Stimulated activated CD8-positive, alpha-beta memory T cell treated with anti-CD3 and anti-CD28 coated beads, Interleukin-7, amount 100 ng/mL, for 1 hour (primary cell): ENCODE measurements at places on chromosomes 6 and 20.

DNA sequence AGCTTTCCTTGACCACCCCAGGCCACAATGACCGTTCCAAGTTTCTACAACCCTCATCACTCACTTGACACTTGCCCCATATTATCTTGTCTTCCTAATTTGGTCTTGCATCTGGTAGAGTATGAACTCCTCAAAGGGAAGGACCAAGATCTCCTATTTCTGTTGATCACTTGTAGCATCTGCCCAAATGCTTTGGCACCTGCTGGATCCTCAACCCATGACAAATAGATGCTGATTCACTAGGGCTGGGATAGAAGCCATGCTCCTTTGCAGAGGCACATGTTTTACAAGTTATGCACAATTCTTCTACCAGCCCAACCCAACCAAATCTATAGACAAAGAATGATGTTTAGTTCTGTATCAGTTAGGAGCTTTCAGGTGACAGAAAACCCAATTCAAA lies 110.7 kb downstream of the UNC5CL start:
- DNase-seq: no peak

DNA sequence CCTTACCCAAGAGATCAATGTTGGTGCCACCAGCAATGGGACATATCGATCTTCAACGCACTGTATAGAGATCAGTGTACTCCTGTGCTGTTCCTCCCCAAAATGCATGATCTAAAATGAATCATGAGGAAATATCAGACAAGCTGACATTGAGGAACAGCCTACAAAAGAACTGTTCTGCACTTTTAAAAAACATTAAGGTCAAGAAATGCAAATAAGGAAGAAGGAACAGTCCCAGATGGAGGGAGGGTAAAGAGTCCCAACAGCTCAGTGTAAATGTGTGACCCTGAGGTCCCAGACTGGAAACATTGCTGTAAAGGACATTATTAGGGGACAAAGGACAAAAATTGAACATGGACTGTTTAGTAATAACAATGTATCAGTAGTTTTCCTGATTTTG lies 24.3 kb upstream of the XRN2 start:
- no peak for DNase-seq

GRCh38 chr6:18368277-18369105 lies 18.7 kb upstream of the RNF144B start:
- DNase-seq: no peak

- no peak for DNase-seq
These were observed 60.7 kb downstream of the PRND start for GRCh38 chr20:4782378-4782772.

DNA sequence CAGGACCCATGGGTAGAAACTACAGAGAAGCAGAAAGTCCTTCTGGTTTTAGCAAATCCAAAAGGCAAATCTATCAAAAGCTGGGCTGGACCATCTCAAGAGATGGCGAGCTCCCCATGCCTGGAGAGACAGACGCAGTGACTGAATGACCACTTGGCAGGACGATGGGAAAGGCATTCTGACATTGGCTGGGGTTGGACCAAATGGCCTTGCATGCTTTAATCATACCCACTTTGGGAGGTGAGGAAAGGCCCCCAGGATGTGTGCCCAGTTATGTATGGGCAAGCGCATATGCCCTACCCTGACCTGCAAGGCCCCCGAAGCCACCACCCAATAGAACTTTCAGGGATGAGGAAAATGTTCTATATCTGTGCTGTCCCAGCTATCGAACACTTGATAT lies 45.1 kb downstream of the JPH2 start:
- DNase-seq: no peak

DNA sequence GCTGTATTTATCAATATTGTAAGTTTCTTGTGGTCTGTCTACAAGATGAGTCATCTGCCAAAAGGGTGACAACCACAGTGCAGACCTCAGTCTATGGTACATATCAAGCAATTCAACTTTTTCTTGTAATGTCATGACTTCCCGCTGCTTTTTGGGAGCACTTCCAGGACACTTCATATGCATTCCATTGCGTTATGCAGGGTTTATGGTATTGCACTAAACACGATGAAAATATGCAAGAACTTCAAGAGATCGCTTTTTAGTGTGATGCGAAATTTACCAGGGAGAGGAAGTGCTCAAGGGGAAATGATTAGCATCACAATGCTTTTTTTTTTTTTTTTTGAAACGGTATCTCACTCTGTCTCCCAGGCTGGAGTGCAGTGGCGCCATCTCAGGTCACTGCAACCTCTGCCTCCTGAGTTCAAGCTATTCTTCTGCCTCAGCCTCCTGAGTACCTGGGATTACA lies 166.5 kb downstream of the TFAP2A start:
- no peak for DNase-seq

DNA sequence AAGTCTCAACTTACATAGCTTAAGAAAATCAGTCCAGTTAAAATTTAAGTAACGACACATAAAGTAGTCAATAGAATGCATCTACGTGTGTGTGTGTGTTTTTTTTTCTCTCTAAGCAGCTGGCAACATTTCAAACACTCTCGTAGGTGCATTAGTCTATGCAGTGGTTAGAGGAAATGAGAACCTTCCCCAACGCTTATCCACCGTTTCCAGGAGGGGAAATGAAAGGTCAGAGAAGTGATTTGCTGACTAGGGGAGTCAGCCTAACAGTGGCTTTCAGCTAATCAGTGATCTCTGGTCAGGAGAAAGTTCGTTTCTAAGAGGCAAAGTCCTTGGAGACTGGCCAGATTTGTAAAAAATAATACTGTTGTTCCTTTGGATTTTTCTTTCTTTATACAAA lies 806.6 kb downstream of the C6orf118 start:
- DNase-seq: no peak

DNA sequence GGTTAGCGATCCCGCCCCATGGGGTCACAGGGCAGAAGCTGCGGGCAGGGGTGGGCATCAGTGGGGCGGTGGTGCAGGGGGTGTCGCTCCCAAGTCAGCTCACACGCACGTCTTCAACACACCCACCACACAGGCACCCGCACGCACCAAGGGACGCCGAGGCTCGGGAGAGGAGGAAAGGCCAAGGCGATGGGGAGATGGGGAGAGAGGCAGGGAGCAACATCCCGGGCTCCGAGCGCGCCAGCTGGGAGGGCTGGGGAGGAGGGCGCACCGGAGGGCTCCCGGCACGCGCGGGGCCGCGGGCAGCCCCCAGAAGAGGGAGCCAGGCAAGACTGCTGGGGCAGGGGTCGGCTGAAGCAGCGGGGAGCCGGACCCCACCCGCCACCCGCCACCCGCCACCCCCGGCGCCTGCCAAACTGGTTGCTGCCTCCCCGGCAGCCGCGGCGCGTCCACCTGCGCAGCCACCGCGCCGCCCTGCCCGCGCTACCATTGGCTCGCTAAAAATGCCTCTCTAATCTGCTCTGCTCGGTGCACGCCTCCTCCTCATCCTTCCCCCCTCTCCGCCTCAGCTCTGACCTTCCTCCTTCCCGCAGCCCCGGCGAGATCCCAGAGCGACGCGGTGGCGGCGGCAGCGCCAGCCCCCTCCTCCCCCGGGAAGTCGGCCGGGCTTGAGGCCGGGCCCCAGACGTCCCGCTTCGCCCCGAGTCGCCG lies at the start of gene PACSIN1:
PACSIN1 (plus strand) TSS at position 546 of the 711 bp plus-strand sequence. CDS start 60,230 bp downstream, outside the sequence.
- no peak for DNase-seq

DNA sequence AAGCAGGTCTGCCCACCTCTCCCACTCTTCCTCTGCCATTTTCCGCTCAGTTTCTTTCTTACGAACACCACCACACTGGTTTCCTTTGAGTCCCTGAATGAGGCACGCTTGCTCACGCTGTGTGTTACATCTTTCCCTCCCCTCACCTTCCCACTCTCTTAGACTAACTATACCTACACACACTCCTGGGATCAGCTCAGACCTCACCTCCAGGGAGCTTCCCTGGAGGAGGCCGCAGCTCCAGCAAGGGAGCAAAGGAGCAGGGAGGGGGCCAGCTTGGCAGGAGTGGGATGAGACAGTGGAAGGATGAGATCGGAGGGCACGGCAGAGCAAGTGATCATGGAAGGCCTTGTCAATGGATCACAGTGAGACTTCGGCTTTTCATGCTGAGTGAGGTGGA lies 28.3 kb upstream of the B4GALT5 start:
- no peak for DNase-seq

DNA sequence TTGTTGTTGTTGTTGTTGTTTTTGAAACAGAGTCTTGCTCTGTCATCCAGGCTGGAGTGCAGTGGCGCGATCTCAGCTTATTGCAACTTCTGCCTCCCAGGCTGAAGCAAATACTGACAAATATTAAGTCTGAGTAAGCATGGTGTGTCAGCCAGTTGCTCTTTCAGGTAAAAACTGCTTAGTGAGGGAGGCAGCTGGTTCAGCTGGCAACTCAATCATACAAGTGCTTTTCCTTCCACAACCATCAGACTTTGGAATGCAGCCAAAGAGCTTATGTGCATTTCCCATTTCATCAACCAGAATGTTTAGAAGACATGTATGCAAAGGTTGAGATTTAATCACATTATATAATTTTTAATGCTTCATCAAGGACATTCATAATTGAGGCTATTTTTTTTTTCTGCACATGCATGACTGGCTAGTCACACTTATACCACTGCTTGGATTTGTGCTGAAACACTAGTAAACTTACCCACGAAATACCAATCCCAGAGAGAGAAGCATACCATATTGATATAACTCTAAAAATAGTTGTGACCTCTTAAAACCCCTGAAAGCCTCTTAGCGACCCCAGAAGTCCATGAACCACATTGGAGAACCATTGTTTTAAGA lies 56.0 kb downstream of the CLIC5 start:
- DNase-seq: no peak
